Myocyte (in vitro differentiated cells): ENCODE measurements at places on chromosomes 5 and 9.

- no peak for DNase-seq
Measured at GRCh38 chr5:116696366-116696765, 121.7 kb upstream of the SEMA6A start.

DNA sequence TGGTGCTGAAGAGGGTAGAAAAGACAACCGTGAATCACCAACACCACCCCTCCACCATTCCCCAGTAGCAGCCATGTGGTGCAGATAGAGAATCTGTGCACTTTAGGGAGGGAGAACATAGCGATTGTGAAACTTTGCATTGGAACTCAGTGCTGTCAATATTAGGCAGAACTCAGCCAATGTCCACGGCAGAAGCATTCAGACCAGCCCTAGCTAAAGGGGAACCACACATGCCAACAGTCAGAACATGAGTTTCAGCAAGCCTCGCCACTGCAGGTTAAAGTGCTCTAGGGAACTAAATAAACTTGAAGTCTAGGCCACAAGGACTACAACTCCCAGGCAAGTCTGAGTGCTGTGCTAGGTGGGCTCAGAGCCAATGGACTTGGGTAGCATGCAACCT lies 38.5 kb upstream of the DEPDC1B start:
- no peak for DNase-seq

DNA sequence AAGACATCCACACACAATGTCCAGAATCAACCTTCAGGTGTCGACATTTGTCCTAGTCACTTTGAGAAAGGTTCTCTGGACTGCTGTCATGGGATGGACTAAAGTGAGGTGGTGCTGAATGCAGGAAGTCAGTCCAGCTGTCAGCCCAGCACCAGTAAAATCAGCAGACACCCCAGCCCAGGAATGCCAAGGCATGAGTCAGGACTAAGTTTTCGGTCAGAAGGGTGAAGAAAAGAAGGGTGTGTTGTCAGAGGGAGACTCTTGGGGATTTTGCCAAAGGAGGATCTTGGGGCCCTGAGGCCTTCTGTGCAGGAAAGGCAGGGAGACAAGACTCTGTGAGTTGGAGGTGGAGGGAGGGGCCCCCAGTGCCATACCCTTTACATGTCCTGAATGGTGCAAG lies 69.0 kb upstream of the XPA start:
- peak; percentile 51 for DNase-seq

DNA sequence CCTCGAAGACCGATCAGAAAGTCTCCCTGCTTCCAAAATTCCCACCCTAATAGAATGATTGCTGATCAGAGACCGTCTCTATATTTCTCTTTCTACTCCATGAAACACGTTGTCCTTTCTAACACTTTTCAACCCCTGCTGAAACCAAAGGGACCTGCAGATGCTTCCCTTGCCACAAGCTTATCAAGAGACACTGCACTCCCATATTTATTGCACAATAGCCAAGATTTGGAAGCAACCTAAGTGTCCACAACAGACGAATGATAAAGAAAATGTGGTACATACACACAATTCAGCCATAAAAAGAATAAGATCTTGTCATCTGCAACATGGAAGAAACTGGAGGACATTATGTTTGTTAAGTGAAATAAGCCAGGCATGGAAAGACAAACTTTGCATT lies 125.1 kb downstream of the FOXD1 start:
- no peak for DNase-seq

DNA sequence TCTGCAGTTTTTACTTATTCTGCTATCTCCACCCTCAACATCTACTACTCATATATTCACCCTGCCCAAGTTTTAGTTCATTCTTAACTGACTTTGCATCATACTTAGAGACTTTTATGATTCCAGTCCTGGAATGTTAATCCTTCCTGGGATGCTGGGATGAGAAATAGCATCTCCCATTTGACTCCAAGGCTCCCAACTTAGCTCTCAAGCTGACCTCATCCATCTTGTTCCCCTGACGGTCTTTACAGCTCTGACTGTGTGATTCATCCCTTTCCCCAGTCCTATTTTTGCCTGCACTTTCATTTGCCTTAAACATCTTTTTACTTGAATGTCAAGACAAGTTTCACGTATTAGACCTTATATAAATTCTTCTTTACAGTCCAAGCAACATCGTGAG lies 297.8 kb downstream of the EPB41L4A start:
- DNase-seq, result peak; percentile 3
